Endothelial cell of umbilical vein (primary cell): ENCODE measurements at places on chromosomes 3 and 15. TPM values are rescaled to one million over a fixed set of nuclear protein-coding genes. Genes with fewer than 3 reads are reported as not detected.

DNA sequence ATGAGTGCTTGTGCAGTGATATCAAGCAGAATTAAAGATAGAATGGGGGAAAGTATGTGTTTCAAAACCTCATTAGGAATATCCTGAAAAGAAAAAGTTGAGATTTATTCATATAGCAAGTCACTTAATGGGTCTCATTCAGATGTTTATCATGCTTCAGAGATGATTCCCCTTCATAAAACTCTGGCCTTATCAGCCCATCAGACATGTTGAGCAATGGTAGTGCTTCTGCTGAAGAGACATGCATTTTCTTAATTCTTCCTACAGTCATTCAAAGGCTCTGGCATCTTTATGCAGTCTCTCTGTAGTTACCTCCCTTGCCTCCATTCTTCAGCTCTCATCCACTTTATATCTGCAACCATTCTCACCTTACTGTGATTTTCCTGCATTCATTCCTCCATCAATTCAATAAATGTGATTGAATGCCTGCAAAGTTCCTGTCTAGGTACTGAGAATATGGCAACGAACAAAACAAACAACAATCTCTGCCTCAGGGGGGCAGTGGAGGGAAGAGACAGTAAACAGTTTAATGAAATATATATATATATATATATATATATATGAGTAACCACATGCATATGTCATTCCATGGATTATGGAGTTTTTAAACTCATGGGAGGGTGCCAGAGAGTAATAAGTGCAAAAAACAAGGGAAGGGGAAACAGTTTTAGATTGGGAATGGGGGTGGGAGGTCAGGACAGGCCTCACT lies 138.5 kb downstream of the NECTIN3 start:
- H3K4me3 ChIP-seq = no peak overlapping the region
- H3K27me3 ChIP-seq = no peaks in the 10 kb centered on the region
- no peaks in the 10 kb centered on the region for H3K36me3 ChIP-seq

Gene ITIH3
- not detected in 2 replicates for total RNA-seq

- H3K36me3 ChIP-seq = peaks cover 12% of the 10 kb centered on the region
- peaks cover 18% of the 10 kb centered on the region for H3K4me1 ChIP-seq
- H3K27ac ChIP-seq = peak overlapping the region; percentile 87
- no peak for DNase-seq
- no peaks in the 10 kb centered on the region for H3K27me3 ChIP-seq
Observed at GRCh38 chr15:75620058-75620820, 5.3 kb downstream of the SNUPN start.

DNA sequence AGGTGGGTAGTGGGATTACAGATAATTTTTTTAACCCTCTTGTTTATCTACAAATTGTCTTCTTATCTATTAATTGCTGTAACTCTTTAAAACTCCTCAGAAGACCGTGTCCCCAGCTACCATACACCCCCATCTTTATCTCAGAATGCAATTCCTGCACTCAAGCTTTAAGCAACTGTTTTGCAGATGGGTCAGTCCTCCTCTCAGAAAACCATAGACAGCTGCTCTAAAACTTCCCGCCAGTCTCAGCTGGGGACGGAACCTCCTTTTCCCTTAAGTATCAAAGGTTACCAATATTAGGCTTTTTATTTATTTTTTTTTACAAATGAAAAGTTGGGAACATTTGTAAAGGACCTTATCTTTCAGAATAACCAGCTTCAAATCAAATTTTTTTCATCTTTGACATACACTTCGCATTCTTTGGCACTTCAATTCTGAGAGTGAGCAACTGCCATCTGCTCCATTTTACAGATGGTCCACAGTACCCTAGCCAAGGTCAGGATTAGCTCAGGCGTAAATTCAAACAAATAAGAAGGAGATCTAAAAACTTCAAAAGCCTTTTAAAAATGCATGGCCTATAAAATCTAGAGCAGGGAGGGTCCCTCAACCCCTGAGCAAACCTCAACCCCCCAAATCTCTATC lies 1.3 kb downstream of the GATM start:
- peaks cover 69% of the 10 kb centered on the region for H3K27me3 ChIP-seq
- H3K36me3 ChIP-seq = no peaks in the 10 kb centered on the region
- no peak for DNase-seq
- H3K4me1 ChIP-seq = peaks cover 13% of the 10 kb centered on the region

DNA sequence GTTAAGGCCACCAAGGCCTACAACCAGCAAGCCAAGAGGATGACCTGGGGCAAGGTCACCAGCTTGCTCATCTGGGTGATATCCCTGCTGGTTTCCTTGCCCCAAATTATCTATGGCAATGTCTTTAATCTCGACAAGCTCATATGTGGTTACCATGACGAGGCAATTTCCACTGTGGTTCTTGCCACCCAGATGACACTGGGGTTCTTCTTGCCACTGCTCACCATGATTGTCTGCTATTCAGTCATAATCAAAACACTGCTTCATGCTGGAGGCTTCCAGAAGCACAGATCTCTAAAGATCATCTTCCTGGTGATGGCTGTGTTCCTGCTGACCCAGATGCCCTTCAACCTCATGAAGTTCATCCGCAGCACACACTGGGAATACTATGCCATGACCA lies 3.6 kb downstream of the CXCR6 start:
- peaks cover 45% of the 10 kb centered on the region for H3K36me3 ChIP-seq
- no peak overlapping the region for H3K4me3 ChIP-seq
- H3K27me3 ChIP-seq = no peaks in the 10 kb centered on the region
- DNase-seq = no peak
- H3K4me1 ChIP-seq = no peaks in the 10 kb centered on the region
- no peak overlapping the region for H3K27ac ChIP-seq

Gene UCN2
- total RNA-seq = not detected in 2 replicates

DNA sequence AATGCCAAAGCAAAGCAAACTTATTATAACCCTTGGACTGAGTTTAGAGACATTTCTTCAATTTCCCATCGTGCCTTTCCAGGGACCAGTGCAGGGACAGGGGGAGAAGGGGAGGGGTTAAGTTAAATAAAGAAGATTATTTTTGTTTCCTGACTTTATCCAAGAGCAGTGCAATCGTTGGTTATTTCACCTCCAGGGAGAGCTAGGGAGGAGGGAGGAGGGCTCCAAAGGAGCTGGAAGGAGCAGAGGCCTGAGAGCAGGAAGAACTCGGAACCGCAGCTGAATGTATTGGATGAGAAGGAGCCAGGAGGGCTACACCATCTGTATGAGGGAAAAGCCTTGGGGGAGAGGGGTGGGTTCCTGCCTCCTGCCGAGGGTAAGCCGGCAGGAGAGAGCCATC lies 20.7 kb downstream of the HAPLN3 start:
- H3K4me3 ChIP-seq = no peak overlapping the region
- H3K27me3 ChIP-seq = no peaks in the 10 kb centered on the region
- H3K27ac ChIP-seq = no peak overlapping the region
- no peaks in the 10 kb centered on the region for H3K4me1 ChIP-seq

- no peaks in the 10 kb centered on the region for H3K36me3 ChIP-seq
- no peak overlapping the region for H3K27ac ChIP-seq
Observed at GRCh38 chr3:56406826-56407515, 61.3 kb downstream of the ERC2 start.

DNA sequence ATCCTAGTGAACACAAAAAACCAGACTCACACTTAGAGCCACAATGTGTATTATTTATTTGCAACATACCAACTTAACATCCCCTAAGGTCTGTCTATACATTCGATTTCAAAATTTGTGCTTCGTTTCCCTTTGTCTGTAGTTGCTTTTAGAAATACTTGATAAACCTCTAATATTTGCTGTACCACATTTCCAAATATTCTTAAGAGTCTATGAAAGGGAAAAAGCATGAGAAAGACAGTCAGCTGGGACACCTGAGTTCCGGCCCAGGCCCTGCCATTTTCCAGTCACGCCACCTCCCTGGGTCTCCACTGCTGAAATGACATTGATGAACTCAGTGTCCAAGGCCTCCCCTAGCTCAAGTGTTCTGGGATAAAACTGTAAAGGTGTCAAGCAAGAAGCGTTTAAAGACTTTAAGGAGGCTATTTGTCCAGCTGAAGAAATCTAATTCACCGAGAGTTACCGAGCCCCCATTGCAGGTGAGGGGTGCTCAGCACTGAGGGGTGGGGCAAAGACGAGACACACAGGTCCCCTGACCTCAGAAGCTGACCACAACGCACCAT lies 26.6 kb downstream of the LRRC2 start:
- no peaks in the 10 kb centered on the region for H3K27me3 ChIP-seq
- no peak for DNase-seq
- H3K4me3 ChIP-seq = no peak overlapping the region
- no peaks in the 10 kb centered on the region for H3K36me3 ChIP-seq

GRCh38 chr15:88648357-88649214 lies 9.8 kb downstream of the ISG20 start:
- DNase-seq = no peak
- no peak overlapping the region for H3K4me3 ChIP-seq
- peaks cover 35% of the 10 kb centered on the region for H3K4me1 ChIP-seq
- H3K27ac ChIP-seq = peak overlapping the region; percentile 99
- H3K36me3 ChIP-seq = no peaks in the 10 kb centered on the region

DNA sequence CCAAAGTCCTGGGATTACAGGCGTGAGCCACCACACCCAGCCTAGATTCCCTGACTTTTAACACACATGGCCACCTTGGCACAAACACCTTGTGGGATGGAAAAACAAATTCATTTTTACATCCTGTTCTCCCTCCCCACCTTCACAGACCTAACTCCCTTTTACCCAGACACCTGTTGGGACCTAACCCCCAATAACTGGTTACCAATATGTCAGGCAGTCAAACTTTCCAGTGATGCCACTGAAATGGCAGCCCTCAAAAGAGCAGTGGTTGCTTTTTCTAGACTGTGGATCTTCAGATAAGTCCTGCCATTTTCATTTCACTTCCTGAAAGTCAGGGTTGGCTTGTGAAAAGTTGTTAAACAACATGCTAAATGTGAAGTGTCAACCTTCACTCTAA lies 34.9 kb downstream of the SIN3A start:
- H3K27me3 ChIP-seq = no peaks in the 10 kb centered on the region
- H3K4me3 ChIP-seq = no peak overlapping the region
- peaks cover 14% of the 10 kb centered on the region for H3K36me3 ChIP-seq
- DNase-seq = no peak
- H3K4me1 ChIP-seq = peaks cover 2% of the 10 kb centered on the region

Gene ISLR2
- not detected in 2 replicates for total RNA-seq

Gene SLCO2A1
- total RNA-seq = 1.4 and 2.7 TPM in 2 replicates

- no peak overlapping the region for H3K4me3 ChIP-seq
- no peaks in the 10 kb centered on the region for H3K27me3 ChIP-seq
- no peak for DNase-seq
- H3K4me1 ChIP-seq = no peaks in the 10 kb centered on the region
Observed at GRCh38 chr3:181403876-181404660, 307.7 kb upstream of the SOX2 start.

Gene C3orf20
- not detected in 2 replicates for total RNA-seq

- no peaks in the 10 kb centered on the region for H3K36me3 ChIP-seq
- no peak overlapping the region for H3K4me3 ChIP-seq
- DNase-seq = peak; percentile 44
- no peak overlapping the region for H3K27ac ChIP-seq
Observed at GRCh38 chr15:60179786-60180391, 175.8 kb downstream of the FOXB1 start.

Gene INSYN1
- 0.58 TPM in 1 of 2 replicates, not detected in the other for total RNA-seq

DNA sequence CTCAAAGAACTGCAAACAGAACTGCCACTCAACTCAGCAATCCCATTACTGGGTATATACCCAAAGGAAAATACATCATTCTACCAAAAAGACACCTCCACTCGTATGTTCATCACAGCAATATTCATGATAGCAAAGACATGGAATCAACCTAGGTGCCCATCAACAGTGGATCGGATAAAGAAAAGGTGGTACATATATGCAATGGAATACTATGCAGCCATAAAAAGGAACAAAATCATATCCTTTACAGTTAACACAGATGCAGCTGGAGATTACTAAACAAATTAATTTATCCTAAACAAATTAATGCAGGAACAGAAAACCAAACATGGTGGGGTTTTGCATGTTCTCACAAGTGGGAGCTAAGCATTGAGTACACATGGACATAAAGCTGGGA lies 27.3 kb downstream of the MGLL start:
- no peak for DNase-seq
- H3K4me1 ChIP-seq = peaks cover 26% of the 10 kb centered on the region
- no peak overlapping the region for H3K27ac ChIP-seq
- no peaks in the 10 kb centered on the region for H3K27me3 ChIP-seq
- H3K36me3 ChIP-seq = no peaks in the 10 kb centered on the region

Gene SCAANT1
- total RNA-seq = not detected in 2 replicates

Gene HIGD2B
- not detected in 2 replicates for total RNA-seq
